Stimulated activated CD4-positive, alpha-beta T cell treated with anti-CD3 and anti-CD28 coated beads, Interleukin-2, amount 100 ng/mL, for 24 hours (primary cell): ENCODE measurements at places on chromosomes 2 and 18.

DNA sequence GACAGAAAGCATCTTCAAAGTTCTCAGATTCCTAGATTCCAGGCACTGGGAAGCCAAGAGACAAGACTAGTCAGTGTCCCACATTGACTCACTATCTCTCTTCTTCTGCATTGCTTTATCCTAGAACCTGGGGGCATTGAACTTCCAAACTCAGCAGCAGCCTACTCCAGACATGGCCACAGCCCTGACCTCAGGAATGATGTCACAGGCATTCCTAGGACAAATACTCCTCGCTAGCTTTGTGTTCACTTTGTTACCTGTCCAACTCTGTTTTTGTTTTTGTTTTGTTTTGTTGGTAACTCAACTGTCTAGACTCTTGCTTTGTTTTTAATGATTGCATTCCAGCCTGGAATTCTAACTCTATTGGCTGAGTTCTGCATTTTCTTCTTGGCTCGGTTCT, 449.3 kb upstream of the SPHKAP start:
- DNase-seq: no peak

- no peak for DNase-seq
Observed at GRCh38 chr18:32299484-32299883, 109.6 kb downstream of the MEP1B start.

GRCh38 chr2:219269362-219270054, 9.7 kb upstream of the DNAJB2 start:
- no peak for DNase-seq

- no peak for DNase-seq
Observed at GRCh38 chr2:192190474-192190873, 4.3 kb downstream of the TMEFF2 start.

GRCh38 chr2:11615209-11615608, 54.8 kb downstream of the NTSR2 start:
- no peak for DNase-seq

- no peak for DNase-seq
Observed at GRCh38 chr18:61589724-61590065, 256.5 kb downstream of the CDH20 start.
